ENCODE measurements at places on chromosomes 4 and X.

DNA sequence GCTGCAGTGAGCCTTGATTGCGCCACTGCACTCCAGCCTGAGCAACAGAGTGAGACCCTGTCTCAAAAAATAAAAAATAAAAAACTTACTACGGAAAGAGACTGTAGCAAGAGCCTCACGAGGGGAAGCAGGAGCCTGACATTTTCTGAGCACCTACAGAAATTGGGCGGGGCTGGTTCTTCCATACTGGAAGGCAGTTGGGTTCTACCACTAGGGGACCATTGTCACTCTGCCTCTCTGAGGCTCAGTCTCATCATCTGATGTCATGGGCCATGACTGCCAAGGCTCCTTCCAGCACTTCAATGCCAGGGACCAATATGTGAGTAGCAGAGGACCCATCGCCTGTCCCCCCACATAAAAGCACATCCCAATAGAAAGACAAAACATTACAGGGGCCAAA is 8.2 kb downstream of the SH3KBP1 start:
- DNase-seq, result no peak

DNA sequence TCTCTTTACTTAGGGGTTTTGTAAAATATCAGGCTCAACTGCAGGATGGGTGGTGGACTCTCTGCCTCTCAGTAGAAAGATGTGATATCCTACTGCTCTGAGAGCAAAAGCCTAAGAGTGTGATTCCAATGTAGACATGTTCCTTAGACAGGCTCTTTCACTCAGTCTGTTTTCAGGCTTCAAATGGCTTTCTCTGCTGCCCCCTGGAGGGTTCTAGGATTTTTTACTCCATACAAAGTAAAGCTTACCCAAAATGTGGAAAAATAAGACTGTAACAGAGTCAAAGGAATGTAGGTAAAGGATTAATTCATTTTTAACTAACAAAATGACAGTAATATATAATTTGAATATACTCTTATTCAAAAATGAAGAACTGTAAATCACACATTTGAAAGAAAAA is 32.1 kb downstream of the ZGRF1 start:
- peak; percentile 6 for DNase-seq

- DNase-seq, result no peak
These were observed 17.2 kb upstream of the BCLAF3 start for GRCh38 chrX:20007962-20008622.

DNA sequence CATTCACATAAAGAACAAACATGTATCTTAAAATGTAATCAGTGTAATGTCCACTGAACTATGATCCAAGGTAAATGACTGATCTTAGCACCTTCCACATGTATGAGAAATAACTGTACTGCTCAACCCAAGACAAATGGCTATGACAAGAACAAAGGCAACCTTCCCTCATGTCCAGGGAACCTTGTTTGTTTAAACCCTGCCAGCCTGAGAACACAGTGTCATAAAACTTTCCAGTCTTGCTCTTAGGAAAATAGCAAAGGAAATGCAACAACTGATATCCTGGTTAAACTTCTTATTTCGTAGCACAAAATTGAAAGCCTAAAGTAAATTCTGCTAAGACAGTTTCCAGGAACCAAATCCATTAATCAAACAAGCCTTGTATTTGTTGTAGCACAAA is 494.3 kb downstream of the IL15 start:
- DNase-seq, result no peak

GRCh38 chr4:90299373-90299772 is 172.2 kb downstream of the CCSER1 start:
- DNase-seq, result no peak

DNA sequence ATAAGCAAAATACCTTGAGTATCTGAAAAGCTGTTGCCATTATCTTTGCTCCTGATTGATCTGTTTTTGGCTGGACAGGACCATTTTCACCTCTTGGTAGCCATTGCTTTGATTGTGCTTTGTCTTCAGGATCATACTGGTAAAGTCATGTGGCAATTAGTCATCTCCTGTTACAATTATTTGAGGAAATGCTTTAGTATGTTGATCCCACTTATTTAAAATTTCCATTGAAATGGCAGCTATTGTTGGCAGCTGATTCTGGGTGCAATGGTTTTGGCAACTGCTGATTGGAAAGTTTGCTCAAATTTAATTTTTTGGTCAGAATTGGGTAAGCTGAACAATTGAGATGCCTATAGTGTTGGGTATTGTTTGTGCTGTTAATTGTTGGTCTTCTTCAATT is 238.3 kb upstream of the TLL1 start:
- DNase-seq, result no peak

GRCh38 chr4:184688447-184688846 is 38.9 kb downstream of the PRIMPOL start:
- DNase-seq, result no peak

DNA sequence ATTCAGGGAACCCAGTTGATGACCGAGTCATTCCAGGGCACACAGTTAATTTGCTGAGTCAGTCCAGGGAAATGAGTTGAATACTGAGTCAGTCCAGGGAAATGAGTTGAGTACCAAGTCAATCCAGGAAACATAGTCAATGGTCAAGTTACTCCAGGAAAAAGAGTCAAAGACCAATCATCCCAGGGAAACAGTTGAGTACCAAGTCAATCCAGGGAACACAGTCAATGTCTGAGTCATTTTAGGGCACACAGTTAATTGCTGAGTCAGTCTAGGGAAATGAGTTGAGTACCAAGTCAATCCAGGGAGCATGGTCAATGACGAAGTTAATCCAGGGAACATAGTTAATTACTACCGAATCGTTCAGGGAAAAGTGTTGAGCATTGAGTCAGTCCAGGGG is 754.4 kb downstream of the NLGN4X start:
- DNase-seq, result no peak

GRCh38 chrX:129726307-129727111 is 12.3 kb upstream of the XPNPEP2 start:
- peak; percentile 22 for DNase-seq

DNA sequence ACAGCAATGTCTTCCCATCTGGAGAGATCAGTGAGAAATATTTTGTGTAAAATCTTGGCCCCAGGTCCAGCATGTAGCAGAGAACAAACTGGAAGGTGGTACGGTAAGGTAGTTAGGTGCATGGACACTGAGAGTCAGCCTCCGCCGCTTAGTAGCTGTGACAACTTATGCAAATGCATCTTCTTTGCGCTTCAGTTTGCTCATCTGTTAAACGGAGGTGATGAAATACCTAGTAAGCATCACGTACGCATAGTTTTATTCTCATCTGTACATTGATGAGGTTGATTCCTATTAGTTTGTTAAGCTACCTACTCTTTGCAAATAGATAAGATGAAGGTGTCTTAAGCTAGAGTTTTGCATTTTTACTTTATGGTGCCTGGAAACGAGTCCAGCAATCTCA is 80.0 kb upstream of the MSX1 start:
- DNase-seq, result no peak

- DNase-seq, result no peak
These were observed 170.2 kb downstream of the CBR4 start for GRCh38 chr4:168839758-168840391.

- DNase-seq, result no peak
These were observed at the start of gene GRIA3 for GRCh38 chrX:123184219-123184865. GRIA3 (plus strand) TSS chrX:123184278; CDS start chrX:123184536, 258 bp downstream.

GRCh38 chr4:32037399-32037798 is 1317.2 kb downstream of the PCDH7 start:
- no peak for DNase-seq

DNA sequence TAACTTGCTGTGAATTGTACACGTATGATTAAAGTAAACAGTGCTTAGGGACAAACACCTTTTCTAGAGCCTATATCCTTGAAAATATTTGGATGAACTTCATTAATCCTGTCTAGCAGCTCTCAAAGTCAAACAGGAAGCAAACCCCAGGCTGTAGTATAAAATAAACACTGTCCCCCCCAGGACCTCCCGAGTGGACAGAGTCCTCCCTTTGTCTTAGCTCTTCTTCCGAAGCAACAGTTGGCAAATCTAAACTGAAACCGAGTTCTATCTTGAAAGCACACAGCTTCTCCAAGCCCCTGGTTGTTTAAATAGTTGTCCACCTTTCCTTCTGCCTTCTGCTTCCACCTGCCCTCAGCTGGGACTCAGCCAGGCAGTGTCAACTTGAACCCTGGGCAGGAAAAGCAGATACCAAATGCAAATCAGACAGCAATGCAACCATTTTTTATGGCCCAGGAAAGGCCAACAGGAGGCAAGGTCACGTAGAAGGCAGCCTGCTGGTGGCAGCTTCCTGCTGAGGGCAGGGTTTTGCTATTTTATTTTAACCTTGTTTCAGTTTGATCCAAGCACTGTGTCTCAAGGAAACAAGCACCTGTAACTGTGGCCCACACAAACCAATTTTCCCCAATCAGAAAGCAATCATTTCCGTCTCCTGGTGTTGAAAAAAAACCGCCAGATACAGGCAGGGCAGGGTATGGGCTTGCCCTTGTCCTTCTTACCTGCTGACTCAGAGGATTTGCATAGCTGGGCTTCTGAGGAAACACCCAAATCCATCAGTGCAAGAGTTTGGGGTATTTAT is 110.3 kb upstream of the KIT start:
- no peak for DNase-seq

DNA sequence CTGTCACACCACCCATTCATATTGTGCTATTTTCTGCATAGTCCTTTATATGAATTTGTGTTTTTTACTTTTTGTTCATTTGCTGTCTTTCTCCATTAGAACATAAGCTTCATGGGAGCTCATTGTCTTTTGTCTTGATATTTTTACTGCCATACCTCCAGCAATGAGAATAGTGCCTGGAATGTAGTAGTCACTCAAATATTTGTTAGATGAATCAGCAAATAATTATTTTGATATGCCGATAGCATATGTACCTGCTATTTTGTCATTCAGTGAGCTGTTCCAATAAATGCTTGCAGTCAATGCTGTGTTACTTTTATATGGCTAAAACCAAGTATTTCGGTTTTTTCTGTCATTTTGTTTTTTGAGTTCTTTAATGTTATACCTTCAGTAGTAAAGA is 43.5 kb upstream of the SLC25A31 start:
- no peak for DNase-seq

GRCh38 chr4:168560184-168561180 is 63.6 kb downstream of the PALLD start:
- no peak for DNase-seq

Data from stimulated activated CD4-positive, alpha-beta T cell treated with anti-CD3 and anti-CD28 coated beads, Interleukin-12 subunit alpha, Interleukin-12 subunit beta, amount 100 ng/mL, for 4 hours (primary cell).